HFFc6 (cell line): ENCODE measurements at places on chromosomes 3 and 15.

- no peak for DNase-seq
These were observed 73.8 kb downstream of the IQSEC1 start for GRCh38 chr3:12999147-13000140.

GRCh38 chr3:120487191-120487650, 36.4 kb upstream of the FSTL1 start:
- peak; percentile 66 for DNase-seq

- DNase-seq = no peak
These were observed 31.4 kb downstream of the CTDSPL start for GRCh38 chr3:37892927-37893600.

DNA sequence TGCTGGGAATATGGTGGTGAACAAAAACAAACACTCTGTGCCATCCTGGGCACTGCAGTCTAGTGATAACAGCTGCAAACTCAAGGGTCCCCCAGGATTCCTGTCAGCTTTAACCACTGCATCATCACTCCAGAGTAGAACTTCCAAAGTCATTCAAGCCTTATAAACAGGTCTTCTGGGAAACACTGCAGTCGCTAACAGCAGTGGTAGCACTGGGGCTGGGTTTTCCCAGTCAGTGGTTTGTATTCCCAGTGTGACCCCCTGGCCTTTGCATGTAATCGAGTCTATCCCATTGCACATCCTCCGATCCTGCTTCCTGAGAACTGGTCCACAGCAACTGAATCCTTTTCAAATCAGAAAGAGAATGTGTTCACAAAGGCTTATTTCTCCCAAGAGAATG, 623.5 kb downstream of the EDEM1 start:
- no peak for DNase-seq

DNA sequence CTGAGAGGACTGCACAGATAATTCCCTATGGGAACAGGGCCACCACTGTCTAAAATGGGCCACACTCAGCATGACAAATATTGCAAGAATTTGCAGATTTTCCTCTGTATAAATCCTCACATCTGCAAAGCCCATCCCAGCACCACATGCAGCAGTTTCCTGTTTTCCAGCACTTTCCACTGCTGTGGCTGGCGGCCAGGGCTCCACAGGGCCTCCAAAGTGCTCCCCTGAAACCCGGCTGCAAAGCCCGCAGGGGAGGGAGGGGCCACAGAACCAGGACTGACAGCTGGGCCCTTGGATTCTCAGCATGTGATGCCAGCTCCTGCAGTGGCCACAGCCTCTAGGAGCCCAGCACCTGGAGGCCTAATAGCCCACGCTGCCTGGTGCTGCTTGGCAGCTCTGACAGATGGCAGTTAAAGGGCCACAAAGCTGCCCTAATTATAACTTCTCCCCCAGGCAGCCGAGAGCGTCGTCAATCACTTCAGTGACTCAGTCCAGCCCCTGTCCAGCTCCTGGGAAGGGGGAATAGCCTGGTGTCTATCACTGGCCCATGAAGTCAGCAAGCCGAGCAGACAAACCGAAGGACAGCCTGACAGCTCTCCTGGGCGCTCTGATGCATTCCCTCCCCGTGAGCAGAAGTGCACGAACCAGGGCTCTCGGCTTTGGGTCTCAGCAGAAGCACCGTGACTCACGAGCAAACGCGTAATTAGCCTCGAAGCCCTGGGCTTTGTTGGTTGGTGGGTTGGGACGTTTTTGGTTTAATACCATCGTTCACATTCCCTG, 4.7 kb downstream of the LRRC15 start:
- peak; percentile 98 for DNase-seq
